Calu3 (cell line): ENCODE measurements at places on chromosomes 1 and 21. TPM values are rescaled to one million over a fixed set of nuclear protein-coding genes. Genes with fewer than 3 reads are reported as not detected.

GRCh38 chr1:76176000-76176399 lies 101.5 kb downstream of the ST6GALNAC3 start:
- no peaks in the 10 kb centered on the region for H3K27me3 ChIP-seq
- DNase-seq = no peak
- H3K4me1 ChIP-seq = peaks cover 22% of the 10 kb centered on the region

DNA sequence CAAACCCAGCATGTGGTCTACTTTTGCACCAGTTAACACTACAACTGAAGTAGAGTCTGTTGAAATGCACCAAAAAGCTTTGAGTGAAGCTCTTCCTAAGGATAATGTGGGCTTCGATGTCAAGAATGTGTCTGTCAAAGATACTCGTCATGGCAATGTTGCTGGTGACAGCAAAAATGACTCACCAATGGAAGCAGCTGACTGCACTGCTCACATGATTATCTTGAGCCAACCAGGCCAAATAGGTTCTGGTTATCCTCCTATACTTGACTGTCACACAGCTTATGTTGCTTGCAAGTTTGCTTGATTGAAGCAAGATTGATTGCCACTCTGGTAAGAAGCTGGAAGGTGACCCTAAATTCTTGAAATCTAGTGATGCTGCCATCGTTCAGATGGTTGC lies 85.2 kb downstream of the DENND1B start:
- H3K4me3 ChIP-seq = no peak overlapping the region
- H3K27me3 ChIP-seq = no peaks in the 10 kb centered on the region
- H3K36me3 ChIP-seq = no peaks in the 10 kb centered on the region
- no peak for DNase-seq

DNA sequence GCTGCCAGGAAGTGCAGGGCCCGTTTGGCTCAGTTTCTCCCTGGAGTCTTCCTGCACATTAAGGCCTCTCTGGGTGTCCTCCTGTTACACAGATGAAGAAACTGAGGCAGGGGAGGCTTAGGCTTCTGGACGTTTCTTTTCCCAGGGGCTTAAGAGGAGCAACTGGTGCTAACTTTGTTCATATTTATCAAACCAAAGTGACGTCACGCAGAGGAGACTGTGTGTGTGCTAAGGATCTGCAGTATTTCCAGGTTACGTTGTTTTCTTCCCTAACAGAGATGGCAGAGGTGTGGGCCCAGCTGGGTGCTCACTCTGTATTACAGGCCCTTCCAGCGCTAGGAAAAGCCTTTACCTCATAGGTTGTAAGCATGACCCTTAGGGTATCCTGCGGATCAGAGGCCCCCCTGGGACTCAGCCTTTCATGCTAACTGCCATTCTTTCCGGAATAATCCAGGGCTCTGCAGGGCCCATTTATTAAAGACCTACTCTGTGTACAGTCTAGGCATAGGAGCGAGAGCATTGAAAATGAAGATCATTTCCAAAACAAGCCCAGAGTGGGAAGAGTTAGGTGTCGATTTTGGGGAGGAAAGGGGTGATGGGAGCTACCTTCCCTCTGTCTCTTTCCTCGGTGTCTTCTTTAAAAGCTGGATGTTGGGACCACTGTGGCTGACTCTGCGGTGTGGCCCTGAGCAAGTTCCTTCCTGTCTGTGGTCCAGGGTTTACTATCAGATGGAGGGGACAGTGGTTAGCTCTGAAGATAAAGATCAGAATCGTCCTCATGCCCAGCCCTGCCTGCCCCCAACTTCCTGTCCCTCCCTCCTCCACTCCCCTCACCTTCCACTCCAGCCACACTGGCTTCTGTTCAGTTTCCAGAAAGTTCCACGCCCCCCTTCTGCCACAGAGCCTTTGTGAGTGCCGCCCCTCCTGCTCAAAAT lies 4.6 kb downstream of the AGTRAP start:
- no peak overlapping the region for H3K4me3 ChIP-seq
- no peak for DNase-seq
- H3K36me3 ChIP-seq = peaks cover 17% of the 10 kb centered on the region
- no peak overlapping the region for H3K27ac ChIP-seq
- H3K4me1 ChIP-seq = peaks cover 3% of the 10 kb centered on the region

- no peaks in the 10 kb centered on the region for H3K27me3 ChIP-seq
- H3K36me3 ChIP-seq = no peaks in the 10 kb centered on the region
- H3K4me3 ChIP-seq = no peak overlapping the region
- no peak overlapping the region for H3K27ac ChIP-seq
- DNase-seq = no peak
These were observed 90.7 kb downstream of the ASH1L start for GRCh38 chr1:155471891-155472290.

DNA sequence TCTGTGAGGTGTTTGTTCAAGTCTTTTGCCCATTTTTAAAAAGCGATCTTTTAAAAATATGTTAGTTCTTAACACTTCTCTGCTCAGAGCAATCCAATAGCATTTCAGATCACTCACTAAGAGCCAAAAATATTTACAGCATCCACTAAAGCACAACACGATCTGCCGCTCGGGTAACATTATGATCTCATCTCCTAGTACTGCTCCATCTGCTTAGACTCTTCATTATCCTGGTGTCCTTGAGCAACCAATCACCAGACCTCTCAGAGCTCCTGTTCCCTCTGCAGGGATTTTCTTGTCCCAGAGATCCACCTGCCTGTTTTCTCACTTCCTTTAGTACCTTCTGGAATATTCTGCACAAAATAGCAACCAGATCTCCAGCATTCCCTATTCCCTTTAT lies 235.3 kb upstream of the ESRRG start:
- no peaks in the 10 kb centered on the region for H3K27me3 ChIP-seq
- H3K4me3 ChIP-seq = no peak overlapping the region
- no peaks in the 10 kb centered on the region for H3K4me1 ChIP-seq

DNA sequence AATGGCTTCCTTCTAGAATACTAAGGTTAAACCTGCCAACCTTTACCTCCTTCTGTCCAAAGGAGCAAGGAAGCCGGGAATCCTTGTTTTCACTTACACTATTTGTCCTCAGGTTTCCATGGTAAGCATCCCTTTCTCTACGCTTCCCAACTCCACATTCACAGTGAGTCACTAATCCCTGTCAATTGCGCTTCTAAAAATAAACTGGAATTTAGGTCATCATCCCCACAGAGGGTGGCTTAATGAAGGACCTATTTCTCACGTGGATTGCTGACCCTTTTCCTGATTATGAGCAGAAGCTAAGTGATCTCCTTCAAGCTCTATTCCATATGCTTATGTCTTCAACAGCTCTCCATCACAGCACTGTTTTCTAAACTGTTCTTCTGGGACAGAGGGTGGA lies 39.9 kb upstream of the ABCA4 start:
- H3K36me3 ChIP-seq = peaks cover 7% of the 10 kb centered on the region
- no peaks in the 10 kb centered on the region for H3K27me3 ChIP-seq
- DNase-seq = no peak
- H3K27ac ChIP-seq = no peak overlapping the region
- no peak overlapping the region for H3K4me3 ChIP-seq

DNA sequence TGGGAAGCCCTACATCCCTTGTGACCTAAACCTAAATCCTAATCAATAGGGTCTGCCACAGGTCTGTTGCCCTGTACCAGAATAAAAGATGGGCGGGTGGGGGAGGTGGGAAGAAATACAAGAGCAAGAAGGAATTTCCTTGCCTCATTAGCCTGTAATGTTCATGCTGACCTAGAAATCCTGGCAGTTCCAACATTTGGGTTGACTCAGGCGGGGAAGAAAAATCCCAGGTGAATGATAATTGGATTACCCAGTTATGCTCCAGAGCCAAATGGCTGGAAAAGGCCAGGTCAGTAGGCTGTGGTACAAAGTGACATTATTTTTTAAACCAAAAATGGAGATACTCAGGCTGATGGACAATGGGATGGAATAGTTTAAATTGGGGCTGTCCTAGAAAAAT lies 27.3 kb upstream of the A3GALT2 start:
- peak overlapping the region; percentile 81 for H3K4me3 ChIP-seq
- no peak for DNase-seq
- H3K27me3 ChIP-seq = no peaks in the 10 kb centered on the region

- H3K27me3 ChIP-seq = peaks cover 27% of the 10 kb centered on the region
- H3K27ac ChIP-seq = no peak overlapping the region
- H3K4me3 ChIP-seq = no peak overlapping the region
- DNase-seq = no peak
- H3K36me3 ChIP-seq = peaks cover 35% of the 10 kb centered on the region
These were observed 29.8 kb upstream of the NFIA start for GRCh38 chr1:61052395-61053225.

DNA sequence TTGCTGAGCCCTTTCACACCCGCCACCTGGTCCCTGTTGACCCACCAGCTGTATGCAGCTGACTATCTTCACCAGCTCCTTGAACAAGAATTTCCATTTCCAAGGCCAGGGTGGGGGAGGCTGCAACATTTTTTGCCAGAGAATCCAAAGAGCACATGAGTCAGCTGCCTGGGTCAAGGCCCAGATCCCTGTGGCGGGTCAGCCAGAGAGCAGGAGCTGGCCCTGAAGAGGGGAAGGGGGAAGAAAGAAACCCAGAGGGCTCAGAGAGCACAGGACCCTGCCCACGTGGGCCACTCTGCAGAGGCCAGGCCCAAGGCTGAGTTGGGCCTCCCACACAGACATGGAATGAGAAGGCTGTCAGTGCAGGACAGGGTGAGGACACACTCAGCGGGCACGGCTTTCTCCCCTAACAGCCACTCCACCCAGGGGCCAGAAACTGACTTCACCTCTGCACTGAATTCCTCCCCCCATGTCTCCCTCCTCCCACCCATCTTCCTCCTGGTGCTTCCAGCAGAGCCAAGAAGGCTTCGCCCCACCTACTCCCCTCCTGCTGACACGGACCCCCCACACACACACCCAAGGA lies 28.9 kb downstream of the S100A6 start:
- peaks cover 12% of the 10 kb centered on the region for H3K36me3 ChIP-seq
- peaks cover 52% of the 10 kb centered on the region for H3K4me1 ChIP-seq
- DNase-seq = peak; percentile 47
- H3K4me3 ChIP-seq = no peak overlapping the region

DNA sequence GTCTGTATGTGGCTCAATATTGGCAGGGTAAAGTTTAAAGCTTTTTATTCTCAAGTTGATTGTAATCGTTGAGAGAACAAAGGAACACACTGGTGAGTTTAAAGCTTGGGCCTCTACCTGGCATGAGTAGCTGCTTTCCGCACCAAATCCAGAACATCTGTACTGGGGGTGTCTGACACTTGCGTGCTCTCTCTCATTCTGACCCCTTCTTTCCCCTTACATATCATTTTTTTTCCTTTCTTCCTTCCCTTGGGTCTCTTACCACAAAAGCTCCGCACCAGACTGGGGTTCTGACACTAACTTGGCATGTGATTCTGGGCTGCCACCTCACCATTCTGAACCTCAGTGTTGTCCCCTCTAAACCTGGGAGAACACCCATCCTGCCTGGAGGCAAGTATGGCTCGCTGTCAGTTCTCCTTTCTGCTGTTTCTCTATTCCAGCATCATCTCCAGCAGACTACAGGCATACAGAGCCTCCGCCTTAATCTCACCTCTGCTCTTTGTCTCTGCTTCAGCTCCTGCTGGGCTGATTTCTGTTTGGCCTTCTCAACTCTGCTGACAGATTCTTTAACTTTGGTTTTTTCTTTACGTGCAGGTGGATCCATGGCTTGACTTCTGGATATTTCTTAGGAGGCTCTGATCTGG lies 859 bp upstream of the ERMAP start:
- no peaks in the 10 kb centered on the region for H3K27me3 ChIP-seq
- peak; percentile 2 for DNase-seq
- peaks cover 11% of the 10 kb centered on the region for H3K4me1 ChIP-seq
- H3K27ac ChIP-seq = peak overlapping the region; percentile 14
- H3K36me3 ChIP-seq = peaks cover 14% of the 10 kb centered on the region
- H3K4me3 ChIP-seq = peak overlapping the region; percentile 84

- no peaks in the 10 kb centered on the region for H3K36me3 ChIP-seq
- H3K27me3 ChIP-seq = peaks cover 81% of the 10 kb centered on the region
- no peaks in the 10 kb centered on the region for H3K4me1 ChIP-seq
- no peak overlapping the region for H3K4me3 ChIP-seq
- no peak for DNase-seq
These were observed 32.8 kb downstream of the ABCG1 start for GRCh38 chr21:42251654-42252324.

DNA sequence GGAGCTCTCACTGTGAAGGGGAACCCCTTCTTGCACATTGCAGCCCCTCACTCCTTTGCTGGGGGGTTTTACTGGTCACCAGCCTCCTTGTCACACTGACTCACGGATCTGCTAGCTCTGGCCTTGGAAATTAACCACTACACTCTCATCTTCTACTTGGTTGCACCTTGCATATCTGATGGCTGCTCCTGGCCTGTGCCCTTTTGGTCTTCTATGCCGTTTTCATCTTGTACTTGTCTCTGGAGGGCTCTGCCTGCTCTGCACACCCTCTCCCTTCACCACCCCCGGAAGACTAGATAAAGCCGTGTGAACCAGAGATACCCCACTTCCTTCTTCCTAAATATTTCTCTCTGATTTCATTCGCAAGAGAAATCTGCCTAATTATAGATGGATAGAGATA lies 44.6 kb downstream of the CD247 start:
- H3K27ac ChIP-seq = no peak overlapping the region
- no peaks in the 10 kb centered on the region for H3K36me3 ChIP-seq
- DNase-seq = no peak
- peaks cover 32% of the 10 kb centered on the region for H3K27me3 ChIP-seq
- H3K4me3 ChIP-seq = no peak overlapping the region

DNA sequence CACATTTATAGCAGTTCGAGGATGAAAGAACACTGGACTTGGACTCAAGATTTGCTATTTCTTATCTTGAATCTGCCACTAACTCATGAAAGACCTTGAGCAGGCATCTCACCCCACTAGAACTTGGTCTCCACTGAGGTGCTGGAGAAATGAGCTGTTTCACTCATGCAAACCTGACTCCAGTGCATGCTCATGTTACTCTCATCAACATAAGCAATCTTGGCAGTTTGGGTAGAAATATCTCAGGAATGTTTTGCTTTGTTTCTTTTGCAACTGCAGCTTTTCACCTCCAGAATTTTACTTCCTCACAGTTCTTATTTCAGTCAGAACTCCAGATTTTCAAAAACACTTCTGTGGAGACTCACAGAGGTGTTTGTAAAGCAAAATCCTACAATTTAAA lies 46.2 kb upstream of the DAB1 start:
- H3K4me1 ChIP-seq = no peaks in the 10 kb centered on the region
- H3K27ac ChIP-seq = no peak overlapping the region
- no peaks in the 10 kb centered on the region for H3K27me3 ChIP-seq
- H3K36me3 ChIP-seq = no peaks in the 10 kb centered on the region

DNA sequence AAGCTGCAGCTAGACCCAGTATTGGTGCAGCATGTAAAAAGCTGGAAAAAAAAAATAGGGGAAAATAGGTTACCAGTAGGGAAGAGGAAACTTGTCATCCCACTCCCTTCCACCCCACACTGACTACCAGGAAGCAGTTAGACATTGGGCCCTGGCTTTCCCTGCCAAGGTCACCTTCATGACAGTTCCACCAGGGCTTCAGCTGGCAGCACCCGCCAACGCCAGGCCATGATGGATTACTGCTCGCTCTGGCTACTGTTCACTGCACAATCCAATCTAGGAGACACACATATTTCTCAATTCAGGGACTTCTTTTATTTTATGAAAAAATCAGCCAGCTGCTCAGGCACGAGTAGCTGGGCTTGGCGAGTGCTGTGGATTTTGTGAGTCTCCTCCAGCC lies 127.7 kb downstream of the DMRTA2 start:
- no peaks in the 10 kb centered on the region for H3K36me3 ChIP-seq
- peaks cover 71% of the 10 kb centered on the region for H3K27me3 ChIP-seq
- no peak overlapping the region for H3K4me3 ChIP-seq
- H3K4me1 ChIP-seq = no peaks in the 10 kb centered on the region
- no peak for DNase-seq

Gene THBS3
- 36.8 and 41.9 TPM in 2 replicates for total RNA-seq

Gene CYP4X1
- total RNA-seq = 0.21 and 0.27 TPM in 2 replicates

Gene LHX8
- total RNA-seq = not detected in 2 replicates

Gene RTCA
- total RNA-seq = 21.7 and 25.7 TPM in 2 replicates

Gene GORAB
- total RNA-seq = 20.5 and 20.9 TPM in 2 replicates

Gene DOP1B
- 7.1 and 10.3 TPM in 2 replicates for total RNA-seq

Gene LAPTM5
- not detected in 2 replicates for total RNA-seq

Gene NR1I3
- not detected in 2 replicates for total RNA-seq

Gene MAP3K7CL
- total RNA-seq = 2.3 and 2.7 TPM in 2 replicates

Gene FCRL1
- not detected in 2 replicates for total RNA-seq
